ENCODE measurements at places on chromosomes 12 and 14.

DNA sequence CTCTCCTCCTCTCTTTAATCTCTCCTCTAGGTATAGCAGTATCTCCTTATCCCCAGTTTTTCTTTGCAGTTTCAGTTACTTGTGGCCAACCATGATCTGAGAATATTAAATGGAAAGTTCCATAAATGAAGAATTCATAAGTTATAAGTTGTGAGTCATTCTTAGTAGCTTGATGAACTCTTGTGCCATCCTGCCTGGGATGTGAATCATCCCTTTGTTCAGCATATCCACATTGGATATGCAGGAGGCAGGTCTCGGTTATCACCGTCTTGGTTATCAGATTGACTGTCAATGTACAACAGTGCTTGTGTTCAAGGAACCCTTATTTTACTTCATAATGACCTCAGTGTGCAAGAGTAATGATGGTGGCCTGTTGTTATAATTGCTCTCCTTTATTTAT is 134.0 kb downstream of the TMEM117 start:
- DNase-seq: peak; percentile 50

DNA sequence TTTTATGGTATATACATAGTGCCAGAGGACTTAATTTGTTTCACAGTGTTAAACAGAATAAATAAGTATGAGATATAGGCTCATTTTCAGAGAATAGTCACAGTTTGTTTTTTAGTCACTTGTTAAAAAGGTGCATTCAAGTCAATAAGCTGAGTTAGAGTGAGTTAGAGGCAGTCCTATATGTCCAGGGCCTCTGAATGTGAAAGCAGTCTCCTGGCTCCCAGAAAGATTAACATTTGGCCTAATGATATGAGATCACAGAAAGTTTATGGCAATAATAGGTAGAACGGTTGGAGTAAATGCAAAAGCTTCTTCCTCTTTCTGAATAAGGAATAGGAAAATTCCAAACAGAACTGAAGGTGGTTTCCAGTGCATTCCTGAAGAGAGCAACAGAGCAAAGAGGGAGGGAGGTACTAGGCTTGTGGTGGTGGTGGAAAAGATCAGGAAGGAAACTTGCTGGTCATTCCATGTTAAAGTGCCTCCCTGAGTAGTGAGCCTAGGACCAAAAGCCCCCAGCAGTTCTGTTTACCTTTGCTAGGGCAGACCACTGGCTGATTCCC is 54.4 kb downstream of the SLC38A4 start:
- peak; percentile 10 for DNase-seq

DNA sequence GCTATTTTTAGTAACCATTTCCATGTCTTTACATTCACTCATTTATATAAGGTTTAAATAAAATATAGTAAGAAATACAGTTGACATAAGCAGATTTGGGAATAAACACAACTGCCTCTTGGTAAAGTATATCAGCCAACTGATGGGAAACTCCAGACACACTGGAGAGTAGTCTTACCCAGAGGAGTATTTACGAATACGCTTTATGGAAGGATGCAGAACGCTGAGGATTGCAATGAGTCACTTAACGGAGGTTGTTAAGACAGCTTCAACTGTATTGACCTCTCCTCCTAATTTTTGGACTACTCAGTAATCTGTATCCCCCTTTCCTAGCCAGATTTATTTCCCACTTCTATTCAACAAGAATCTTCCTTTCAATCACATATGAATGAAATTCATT is 6.0 kb downstream of the C2CD5 start:
- DNase-seq: no peak

GRCh38 chr14:51612449-51612848 is 39.3 kb upstream of the FRMD6 start:
- no peak for DNase-seq

- DNase-seq: no peak
Measured at GRCh38 chr14:32047791-32048190, 29.3 kb upstream of the ARHGAP5 start.

DNA sequence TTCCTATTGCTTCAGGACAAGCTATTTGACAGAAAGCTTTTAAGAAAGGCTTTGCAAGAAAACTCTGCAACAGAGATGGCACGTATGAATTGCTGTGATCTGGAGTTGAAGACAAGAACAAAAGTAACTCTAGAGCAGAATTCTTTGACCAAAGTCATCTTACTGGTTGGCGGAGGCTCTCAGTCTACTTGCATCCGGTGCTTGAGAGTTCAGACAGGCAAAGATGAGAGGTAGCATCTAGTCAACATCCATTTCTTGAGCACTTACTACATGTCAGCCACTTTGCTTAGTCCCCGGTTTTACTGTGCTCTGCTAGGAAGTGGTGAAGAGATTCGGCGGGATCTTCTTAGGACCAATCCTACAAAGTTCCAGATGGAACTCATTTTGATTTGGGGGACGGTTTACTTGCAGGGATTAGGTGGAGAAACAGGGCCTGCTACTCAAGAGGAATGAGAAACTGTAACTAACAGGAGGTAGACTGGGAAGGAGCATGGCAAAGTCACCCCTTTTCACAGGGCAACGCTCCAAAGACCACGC is 404 bp upstream of the CCDC91 start:
- no peak for DNase-seq

GRCh38 chr12:9149372-9149771 is 33.7 kb upstream of the A2M start:
- DNase-seq: no peak

GRCh38 chr12:120388691-120389481 is 19.9 kb upstream of the MSI1 start:
- no peak for DNase-seq

DNA sequence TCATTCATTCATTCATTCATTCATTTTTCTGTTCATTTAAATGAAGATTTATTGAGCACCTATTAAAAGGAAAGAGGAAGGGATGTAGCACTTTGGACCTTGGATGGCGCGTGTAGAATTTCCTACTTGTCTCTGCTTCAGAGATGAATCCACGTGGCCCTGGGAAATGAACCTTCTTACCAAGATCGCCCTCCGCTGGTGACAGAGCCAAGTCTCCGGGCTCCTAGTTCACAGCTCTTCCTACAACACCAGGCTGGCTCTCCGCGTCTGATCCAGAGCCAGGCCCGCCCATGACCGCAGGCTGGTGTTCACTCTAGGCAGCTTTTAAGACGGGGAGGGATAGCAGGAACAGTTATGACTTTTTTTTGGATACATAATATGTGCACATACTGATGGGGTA is 70.9 kb upstream of the PIWIL1 start:
- no peak for DNase-seq

DNA sequence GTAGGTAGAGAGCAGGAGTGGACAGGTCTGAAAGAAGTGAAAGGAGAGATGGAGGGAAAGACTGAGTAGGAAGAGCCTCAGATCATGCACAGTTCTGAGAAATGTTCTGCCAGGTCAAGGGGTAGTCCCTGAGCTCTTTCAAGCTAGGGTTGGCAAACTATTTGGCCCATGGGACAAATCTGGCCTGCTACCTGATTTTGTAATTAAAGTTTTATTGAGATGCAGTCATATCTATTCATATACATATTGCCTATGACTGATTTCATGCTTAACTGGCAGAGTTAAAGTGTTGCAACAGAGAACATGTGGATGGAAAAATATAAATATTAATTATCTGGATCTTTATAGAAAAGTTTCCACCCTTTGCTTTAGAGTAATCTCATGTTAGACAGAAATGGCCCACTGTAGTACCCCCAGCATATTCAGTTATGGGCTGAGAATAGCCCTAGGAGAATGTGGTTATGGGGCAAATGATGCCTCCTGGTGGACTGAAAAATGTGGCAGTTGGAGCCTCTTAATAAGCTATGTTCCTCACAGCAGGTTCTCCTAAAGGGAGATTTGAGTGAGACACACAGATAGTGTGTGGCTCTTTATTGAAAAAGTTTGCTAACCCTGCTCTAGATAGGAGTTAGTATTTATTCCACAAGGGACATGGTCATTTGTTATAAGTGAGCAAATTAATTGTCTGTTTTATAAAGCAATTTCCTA is 476.9 kb downstream of the LRIG3 start:
- DNase-seq: peak; percentile 61

GRCh38 chr14:21073921-21074320 is 3.8 kb downstream of the ARHGEF40 start:
- no peak for DNase-seq

DNA sequence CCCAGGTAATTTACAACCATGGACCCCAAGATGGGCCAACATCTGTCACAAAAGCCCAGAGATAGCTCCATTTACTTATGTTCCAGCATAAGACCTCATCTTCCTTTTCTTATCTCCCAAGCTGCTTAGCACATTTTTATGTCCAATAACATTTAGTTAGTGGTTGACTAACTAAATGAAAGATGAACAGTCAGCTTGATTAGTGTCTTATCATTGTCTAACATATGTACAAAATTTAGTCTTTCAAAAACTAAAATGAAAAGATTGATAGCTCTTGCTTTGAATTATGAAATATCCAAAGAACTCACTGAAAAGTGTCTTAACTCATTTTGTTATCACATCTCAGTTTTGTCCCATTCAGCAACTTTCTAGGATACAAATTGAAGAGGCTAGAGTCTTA is 163.1 kb upstream of the EGLN3 start:
- DNase-seq: no peak

DNA sequence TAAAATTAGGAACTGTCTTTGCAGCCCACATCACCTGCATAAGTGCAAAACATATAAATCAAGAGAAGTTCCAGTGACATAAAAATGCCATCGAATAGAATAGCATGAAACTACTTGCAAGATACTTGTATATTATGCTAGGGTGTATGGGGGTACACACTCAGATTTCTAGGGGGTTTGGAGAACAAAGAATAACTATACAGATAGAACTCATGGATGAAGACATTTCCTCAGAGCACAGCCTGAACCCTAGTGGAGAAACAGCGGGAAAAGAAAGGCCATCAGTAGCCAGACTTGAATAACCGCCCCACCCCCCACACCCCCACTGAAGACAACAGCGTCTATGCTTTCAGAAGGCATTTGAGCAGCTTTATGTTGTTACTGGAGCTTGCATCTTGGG is 425.8 kb downstream of the NPAS3 start:
- no peak for DNase-seq

GRCh38 chr14:99754141-99755067 is 38.8 kb upstream of the EML1 start:
- peak; percentile 40 for DNase-seq

- DNase-seq: peak; percentile 8
Measured at GRCh38 chr12:77339610-77340009, 274.2 kb upstream of the E2F7 start.

- DNase-seq: no peak
Measured at GRCh38 chr12:6824085-6824775, 2.6 kb downstream of the GPR162 start.

GRCh38 chr12:70106347-70106746 is 136.9 kb upstream of the CNOT2 start:
- DNase-seq: no peak

DNA sequence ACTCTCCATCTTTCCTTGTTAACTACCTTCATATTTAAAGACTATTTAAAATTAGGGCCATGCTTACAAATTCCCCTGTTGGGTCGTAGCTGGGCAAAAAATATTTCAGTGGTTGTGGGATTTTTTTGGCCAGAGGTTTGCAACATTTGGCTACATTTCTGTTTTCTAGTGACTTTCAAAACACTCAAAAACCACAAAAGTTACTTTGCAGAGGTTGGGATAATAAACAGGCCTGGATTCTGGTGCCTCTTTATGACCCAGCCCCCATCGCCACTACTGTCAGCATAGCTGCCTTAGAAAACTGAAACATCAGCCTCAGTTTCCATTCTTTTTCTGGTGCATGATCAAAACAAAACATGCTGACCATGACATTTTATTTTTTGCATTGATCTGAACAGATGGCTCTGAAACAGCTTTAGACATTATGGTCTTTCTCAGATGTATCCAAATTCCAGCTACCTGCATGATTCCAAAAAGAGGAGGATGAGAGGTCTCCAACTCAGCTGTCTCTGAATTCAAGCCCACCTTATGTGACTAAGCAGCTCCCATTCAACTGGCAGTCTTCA is 5.2 kb downstream of the DPF3 start:
- DNase-seq: no peak

DNA sequence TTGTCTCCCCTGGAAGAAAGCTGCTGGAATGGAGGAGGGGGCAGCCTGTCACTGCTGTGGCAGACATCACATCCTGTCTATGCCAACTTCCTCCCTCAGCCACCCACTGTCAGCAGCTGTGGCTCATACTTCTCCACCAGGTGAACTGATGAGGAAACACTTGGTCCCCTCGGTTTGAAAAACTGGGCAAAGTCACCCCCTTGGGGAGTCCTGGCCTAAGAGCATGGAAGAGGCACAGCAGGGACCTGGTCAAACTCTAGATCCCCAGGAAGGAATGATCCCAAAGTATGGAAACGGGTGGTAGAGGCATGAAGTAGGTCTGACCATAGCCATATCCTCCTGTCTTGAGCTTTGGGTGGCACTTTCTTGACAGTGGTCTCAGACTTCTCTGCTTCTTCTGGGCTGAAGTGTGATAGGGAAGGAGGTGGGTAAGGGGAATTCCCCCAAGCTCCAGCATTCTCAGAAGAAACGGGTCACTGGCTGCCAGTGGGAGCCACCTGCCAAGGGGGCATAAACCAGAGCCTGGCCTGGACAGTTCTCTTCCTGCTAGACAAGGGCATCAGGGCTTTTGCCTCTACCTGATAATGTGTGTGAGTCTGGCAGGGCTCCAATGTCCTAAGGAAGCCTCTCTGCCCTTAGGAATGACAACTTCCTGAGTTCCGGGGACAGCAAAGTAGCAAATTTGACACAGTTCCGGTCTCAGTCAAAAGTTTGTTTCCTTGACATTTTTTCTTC is 36.0 kb downstream of the FMNL3 start:
- DNase-seq: no peak

DNA sequence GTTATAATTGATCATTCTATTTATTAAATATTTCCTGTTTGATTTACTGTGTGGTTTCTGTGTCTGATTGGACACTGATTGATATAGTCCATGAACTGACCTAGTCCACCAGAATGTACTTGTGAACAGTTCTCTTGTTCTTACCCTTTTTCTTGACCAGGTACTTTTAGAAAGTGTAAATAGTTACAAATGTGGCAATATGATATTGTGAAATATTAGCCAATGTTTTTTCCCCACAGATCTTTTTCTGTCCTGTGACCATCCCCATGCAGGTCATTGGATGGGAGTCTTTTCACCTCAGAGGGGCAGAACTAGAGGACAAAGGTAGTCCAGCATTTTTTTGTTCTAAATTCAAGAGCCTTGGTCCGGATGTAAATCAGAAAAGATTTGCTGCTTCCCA is 8.3 kb upstream of the CRY1 start:
- DNase-seq: no peak
